ENCODE measurements at places on chromosomes 1 and 21.

GRCh38 chr21:46431884-46432488 is 26.7 kb upstream of the DIP2A start:
- H3K4me1 ChIP-seq = no peaks in the 10 kb centered on the region
- H3K27me3 ChIP-seq = no peaks in the 10 kb centered on the region
- H3K27ac ChIP-seq = no peak overlapping the region

- no peak overlapping the region for H3K4me3 ChIP-seq
- H3K27ac ChIP-seq = no peak overlapping the region
- H3K36me3 ChIP-seq = no peaks in the 10 kb centered on the region
- no peak for DNase-seq
- H3K27me3 ChIP-seq = peaks cover 58% of the 10 kb centered on the region
- peaks cover 10% of the 10 kb centered on the region for H3K4me1 ChIP-seq
Measured at GRCh38 chr1:29521438-29521715, 285.1 kb downstream of the PTPRU start.

GRCh38 chr1:215900684-215901083 is 333.6 kb downstream of the KCTD3 start:
- H3K4me3 ChIP-seq = no peak overlapping the region
- no peak for DNase-seq
- H3K4me1 ChIP-seq = no peaks in the 10 kb centered on the region

- peaks cover 11% of the 10 kb centered on the region for H3K4me1 ChIP-seq
- H3K27me3 ChIP-seq = peaks cover 19% of the 10 kb centered on the region
- no peaks in the 10 kb centered on the region for H3K36me3 ChIP-seq
- H3K4me3 ChIP-seq = no peak overlapping the region
- no peak overlapping the region for H3K27ac ChIP-seq
- no peak for DNase-seq
Measured at GRCh38 chr1:23200883-23201282, 16.4 kb downstream of the HTR1D start.

GRCh38 chr1:225424562-225425200 is 3.2 kb downstream of the LBR start:
- H3K4me3 ChIP-seq = no peak overlapping the region
- DNase-seq = peak; percentile 33
- H3K36me3 ChIP-seq = no peaks in the 10 kb centered on the region
- H3K4me1 ChIP-seq = peaks cover 12% of the 10 kb centered on the region
- H3K27me3 ChIP-seq = no peaks in the 10 kb centered on the region

DNA sequence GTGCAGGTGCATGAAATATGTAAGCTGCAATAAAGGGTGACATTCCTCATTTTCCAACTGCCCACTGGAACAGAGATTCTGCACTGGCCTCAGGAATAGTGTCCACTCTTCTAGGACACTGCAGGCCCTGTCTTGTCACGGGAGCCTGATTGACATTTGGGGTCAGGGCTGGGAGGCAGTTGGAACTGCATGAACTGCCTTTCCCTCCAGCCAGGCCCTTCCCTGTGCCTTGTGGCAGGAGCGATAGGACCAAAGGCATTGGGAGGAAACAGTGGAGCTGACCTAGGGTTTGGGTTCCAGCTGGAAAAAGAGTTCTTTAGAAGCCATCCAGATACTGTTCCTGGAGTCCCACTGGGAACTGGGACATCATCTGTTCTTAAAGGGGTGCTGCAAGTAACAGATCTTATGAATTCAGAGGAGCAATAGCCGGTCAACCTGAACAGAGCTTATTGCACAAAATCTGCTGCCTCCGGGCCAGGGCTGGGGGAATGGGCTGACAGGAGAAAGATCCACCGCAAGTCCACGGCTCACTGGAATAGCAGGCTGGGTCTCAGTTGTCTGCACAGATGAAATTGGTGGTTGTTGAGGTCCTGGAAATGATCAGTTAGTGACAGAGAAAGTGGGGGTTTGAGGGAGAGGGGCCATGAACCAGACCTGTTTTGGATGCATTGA is 451.7 kb downstream of the CAMTA1 start:
- H3K4me1 ChIP-seq = peaks cover 4% of the 10 kb centered on the region
- H3K4me3 ChIP-seq = no peak overlapping the region
- H3K27me3 ChIP-seq = peaks cover 3% of the 10 kb centered on the region
- H3K36me3 ChIP-seq = no peaks in the 10 kb centered on the region

GRCh38 chr1:104402178-104402577 is 652.5 kb downstream of the AMY1C start:
- no peak for DNase-seq
- no peaks in the 10 kb centered on the region for H3K27me3 ChIP-seq
- H3K27ac ChIP-seq = no peak overlapping the region
- H3K4me3 ChIP-seq = no peak overlapping the region
- no peaks in the 10 kb centered on the region for H3K4me1 ChIP-seq
- H3K36me3 ChIP-seq = no peaks in the 10 kb centered on the region

- H3K27ac ChIP-seq = no peak overlapping the region
- DNase-seq = no peak
- H3K4me1 ChIP-seq = peaks cover 19% of the 10 kb centered on the region
- peaks cover 88% of the 10 kb centered on the region for H3K36me3 ChIP-seq
Measured at GRCh38 chr1:30936541-30937171, 28.1 kb upstream of the SDC3 start.
